HT-29 (cell line): ENCODE measurements at places on chromosomes 6 and 20. TPM values are rescaled to one million over a fixed set of nuclear protein-coding genes. Genes with fewer than 3 reads are reported as not detected.

- DNase-seq = no peak
Measured at GRCh38 chr20:32970973-32971300, 33.3 kb downstream of the SUN5 start.

- DNase-seq = no peak
Measured at GRCh38 chr20:33896509-33896908, 85.4 kb downstream of the CHMP4B start.

- no peak for DNase-seq
Measured at GRCh38 chr20:15905661-15906060, 667.6 kb downstream of the KIF16B start.

The NHLRC1 gene
- total RNA-seq = 1.6 and 4.0 TPM in 2 replicates
